Esophagus muscularis mucosa (tissue), 4 donors: ENCODE measurements at places on chromosomes 13 and 19. TPM values are rescaled to one million over a fixed set of nuclear protein-coding genes. Genes with fewer than 3 reads are reported as not detected.

Gene NCAN
- total RNA-seq: 0.17 TPM

Gene NTN5
- under 0.01 TPM for total RNA-seq

DNA sequence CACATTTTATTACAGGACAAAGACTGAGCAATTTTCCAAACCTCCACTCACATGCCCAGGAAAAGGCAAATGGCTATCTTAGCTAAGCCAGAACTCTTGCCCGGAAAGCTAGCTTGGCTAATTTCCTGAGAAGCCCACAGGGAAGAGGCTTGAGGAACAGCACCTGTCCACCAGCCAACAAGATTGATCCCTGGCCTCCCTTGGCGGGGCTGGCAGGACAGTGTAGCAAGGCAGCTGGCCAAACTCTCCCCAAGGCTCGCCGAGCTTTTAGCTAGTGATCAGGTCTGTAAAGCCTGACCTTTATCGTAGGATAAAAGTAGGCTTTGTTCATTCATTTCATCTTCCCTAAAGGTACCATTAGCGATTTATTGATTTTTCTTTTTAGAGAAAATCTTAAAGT is 101.4 kb downstream of the UQCRFS1 start:
- DNase-seq: no peak

Gene DPF1
- not detected for total RNA-seq

GRCh38 chr19:19634516-19635312 is 6.7 kb upstream of the LPAR2 start:
- no peak for DNase-seq

Gene LYL1
- 18.7 TPM for total RNA-seq

DNA sequence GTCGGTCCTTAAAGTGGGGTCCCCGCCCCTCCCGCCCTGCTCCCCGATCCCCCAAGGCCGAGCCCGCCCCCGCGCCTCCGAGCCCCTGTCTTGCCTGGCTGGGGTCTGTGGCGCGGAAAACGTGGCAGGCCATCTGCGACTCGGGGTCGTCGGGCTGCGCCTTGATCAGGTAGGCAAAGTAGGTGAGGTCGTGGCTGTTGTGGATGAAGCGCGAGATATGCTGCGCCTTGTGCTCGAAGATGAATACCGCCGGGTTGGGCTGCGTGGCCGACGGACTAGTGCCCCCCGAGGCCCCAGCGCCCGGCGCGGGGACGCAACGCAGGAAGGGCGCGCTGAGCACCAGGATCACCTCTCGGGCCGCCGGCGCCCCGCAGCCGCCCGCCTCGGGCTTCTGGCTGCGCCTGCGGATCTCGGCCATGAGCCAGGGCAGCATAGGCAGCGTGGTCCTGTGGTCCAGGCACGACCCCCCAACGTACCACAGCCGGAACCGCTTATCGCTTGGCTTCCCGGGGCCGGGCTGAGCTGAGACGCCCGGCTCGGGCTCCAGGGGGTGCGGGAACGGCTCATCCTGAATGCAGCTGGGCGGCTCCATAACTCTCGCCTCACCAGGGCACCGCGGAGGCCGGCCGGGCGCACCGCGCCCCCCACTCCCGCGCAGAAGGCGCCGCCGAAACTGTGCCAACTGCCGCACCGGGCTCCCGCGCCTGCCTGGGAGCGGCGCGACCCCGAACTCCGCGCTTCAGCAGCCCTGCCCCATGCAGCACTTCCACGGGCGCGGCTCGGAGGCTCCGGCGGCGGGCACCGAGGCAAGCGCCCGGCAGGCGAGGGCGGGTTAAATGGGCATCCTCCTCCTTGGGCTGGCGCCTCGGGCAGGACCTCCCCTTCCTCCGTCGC is 546 bp downstream of the TBC1D4 start:
- DNase-seq: no peak

DNA sequence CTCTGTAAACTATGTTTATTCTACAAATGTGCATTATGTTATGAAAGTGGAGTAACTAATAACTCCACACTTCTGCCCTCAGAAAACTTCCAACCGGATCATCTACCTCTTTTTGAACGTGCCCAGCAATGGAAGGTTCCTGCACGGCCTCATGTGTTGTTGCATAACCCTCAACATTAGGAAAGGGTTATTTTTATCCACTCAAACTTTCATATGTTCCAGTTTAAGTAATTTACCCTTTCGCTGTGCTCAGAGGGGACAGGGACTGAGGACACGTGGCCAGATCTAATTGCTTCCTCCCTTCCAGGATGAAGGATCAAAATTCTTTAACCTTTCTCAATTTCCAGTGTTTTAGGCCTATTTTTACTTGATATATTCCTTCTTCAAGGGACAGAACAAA is 29.6 kb downstream of the IRS2 start:
- no peak for DNase-seq

DNA sequence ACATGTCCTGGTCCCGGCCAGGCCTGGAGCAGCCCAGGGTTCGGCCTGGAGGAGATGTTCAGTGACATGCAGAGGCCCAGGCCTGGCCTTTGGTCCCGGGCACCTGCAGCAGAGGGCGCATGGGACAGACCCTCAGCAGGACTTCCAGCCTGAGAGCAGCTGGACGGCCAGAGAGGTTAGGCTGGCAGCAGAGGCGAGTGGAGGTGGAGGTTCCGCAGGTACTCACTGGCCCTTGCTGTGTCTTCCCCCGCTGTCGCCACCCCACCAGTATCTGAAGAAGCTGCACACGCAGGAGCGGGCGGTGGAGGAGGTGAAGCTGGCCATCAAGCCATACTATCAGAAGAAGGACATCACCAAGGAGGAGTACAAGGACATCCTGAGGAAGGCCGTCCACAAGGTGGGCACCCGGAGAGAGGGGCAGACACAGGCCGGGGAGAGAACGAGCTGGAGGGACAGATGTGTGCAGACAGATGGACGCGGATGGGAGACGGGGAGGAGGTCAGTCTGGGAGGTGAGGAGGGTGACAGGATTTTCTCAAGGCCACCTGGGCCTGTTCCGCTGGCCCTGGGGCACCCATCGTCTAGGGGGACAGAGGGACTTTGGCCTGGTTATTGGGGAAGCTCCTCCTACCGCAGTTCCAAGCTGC is 8.0 kb downstream of the IRF3 start:
- DNase-seq: no peak

Gene IGFL2
- not detected for total RNA-seq

DNA sequence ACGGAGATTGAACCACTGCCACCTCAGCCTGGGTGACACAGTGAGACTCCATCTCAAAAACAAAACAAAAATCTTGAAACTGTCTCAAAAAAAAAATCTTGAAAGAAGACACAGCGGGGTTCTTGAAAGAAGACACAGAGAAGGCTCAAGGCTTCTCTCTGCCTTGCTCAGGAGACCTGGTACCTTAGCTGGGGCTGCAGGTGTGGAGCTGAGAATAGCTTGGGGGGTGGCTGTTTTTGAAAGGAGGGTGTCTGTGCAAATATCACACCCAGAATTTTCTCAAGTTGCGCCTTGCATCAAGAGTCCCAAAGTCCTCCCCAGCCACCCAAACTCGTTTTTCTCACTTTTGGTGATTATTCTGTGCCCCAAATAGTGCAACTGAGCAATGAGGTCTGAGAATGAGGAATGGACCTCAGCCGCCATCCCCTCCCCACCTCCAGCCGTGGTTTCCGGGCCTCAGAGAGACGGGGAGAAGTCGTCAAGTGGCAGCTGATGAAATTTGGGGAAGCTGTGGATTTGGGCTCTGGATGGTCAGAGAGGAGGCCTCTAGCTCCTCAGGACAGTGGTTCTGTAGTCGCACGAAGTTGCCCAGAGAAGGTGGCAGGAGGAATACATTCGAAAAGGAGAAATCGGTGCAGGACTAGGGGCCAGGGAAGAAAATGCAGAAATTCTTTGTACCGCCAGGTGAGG is 8.8 kb downstream of the S1PR2 start:
- DNase-seq: no peak

Gene FUT3
- 0.57 TPM for total RNA-seq

DNA sequence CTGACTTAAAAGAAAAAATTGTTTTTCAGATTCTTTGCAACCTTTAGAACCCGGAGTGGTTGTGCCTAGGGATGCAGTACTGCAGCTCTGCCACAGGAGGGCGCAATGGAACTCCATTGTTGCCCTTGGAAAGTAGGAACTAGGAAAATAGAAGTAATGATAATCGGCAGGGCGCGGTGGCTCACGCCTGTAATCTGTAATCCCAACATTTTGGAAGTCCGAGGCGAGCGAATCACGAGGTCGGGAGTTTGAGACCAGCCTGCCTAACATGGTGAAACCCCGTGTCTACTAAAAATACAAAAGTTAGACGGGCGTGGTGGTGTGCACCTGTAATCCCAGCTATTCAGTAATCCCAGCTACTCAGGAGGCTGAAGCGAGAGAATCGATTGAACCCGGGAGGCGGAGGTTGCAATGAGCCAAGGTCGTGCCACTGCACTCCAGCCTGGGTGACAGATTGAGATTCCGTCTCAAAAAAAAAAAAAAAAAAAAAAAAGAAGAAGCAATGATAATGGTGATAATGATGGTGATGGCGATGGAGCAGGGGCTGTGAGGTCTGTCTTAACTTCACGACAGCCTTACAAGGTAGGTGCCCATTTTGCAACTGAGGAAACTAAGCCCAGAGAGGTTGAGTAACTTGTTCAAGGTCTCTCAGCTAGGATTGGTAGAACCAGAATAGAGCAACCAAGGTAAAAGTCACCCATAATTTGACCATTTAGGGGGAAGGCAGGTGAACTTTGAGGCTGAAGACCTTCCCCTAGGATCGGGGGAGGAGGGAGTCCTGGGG is 5.5 kb upstream of the ADAMTS10 start:
- DNase-seq: no peak

DNA sequence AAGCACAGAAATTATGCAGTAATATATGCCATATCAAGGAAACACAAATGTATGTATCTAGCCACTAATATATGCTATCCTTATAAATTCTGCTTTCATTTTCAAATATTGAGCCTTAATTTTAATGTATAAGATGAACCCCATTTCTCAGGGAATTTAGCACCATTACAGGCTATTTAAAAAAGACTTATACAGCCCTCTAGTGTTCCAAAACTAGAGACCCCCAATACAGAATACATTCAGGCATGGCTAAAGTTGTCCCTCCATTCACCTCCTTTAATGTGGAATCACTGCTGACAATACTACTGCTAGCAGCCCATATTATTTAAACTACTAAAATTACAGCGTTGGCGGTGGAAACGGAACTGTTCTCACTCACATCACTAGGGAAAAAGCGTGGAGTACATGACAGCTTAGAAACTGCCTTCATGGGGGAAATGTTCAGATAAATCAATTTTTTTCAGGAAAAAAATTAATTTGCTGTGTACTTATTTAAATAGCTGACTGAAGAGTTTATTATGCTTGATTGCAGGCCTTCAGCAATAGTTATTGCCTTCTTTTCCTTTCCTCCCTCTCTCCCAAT is 541.0 kb downstream of the PCDH9 start:
- DNase-seq: no peak

GRCh38 chr13:36475468-36475867 is 43.2 kb downstream of the CCNA1 start:
- DNase-seq: no peak
